ENCODE measurements at places on chromosomes 12 and 14.

DNA sequence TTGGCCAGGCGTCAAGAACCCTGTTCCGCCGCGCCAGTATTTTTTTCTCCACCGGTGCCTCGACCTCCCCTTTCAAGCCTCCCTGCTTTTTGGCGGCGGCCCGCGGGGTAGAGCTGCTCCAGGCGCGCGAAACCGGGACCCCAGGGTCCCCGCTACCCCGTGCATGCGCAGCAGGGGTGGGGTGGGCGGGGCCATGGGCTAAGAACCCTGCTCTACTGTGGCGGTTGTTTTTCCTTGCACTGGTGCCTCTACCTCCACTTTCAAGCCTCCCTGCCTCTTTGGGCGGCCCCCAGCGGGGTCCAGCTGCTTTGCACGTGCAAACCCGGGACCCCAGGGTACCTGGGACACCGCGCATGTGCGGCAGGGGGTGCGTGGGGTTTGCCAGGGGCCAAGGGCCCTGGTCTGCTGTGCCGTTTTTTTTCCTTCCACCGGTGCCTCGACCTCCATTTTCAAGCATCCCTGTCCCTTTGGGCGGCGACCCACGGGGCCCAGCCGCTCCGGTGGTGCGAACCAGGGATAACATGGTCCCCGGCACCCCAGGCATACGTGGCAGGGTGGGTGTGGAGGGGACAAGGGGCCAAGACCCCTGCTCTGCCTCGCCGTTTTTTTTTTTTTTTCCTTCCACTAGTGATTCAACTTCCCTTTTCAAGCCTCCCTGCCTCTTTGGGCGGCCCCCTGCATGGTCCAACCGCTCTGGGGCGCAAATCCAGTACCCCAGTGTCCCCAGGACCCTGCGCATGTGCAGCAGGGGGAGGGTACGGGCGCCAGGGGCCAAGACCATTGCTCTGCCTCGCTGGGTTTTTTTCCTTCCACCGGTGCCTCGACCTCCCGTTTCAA, 326.8 kb downstream of the ALG10 start:
- DNase-seq: no peak

- no peak for DNase-seq
Measured at GRCh38 chr12:109488051-109488665, 10.7 kb downstream of the UBE3B start.

GRCh38 chr12:112815589-112816321, 24.2 kb downstream of the RPH3A start:
- DNase-seq: no peak

- no peak for DNase-seq
Measured at GRCh38 chr12:94571556-94571955, 78.8 kb downstream of the TMCC3 start.
